ENCODE measurements at places on chromosomes 16 and 17.

- DNase-seq, result no peak
Observed at GRCh38 chr16:88504489-88505404, 51.7 kb downstream of the ZFPM1 start.

DNA sequence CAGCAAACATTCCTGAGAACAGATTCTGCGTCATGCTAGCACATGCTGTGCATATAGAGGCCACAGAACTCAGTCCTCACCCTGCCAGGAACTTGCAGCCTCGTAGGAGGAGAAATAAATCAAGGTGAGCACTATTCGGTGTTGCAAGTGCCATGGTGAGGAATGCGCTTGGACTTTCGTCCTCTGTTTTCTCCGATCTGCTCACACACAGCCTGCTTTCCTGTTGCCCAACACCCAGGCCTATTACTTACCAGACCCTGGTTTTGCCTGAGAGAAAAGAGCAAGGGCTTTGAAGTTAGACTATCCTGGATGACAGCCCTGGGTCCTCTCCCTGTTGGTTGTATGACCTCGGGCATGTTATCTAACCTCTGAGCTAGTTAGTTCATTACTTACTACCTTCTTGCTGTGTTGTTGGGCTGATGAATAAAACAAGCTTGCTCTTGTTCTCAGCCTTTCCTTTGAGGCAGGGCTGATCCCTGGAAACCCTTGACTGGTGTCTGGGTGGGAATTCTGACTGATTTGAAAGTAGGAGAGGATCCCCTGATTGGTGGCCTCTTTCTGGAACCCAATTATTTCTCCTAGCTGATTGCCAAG lies 2.9 kb downstream of the ACSF2 start:
- DNase-seq, result no peak

GRCh38 chr17:75872434-75873351 lies 5.7 kb downstream of the TRIM47 start:
- DNase-seq, result peak; percentile 78

GRCh38 chr16:79001156-79001967 lies 599.2 kb downstream of the MAF start:
- no peak for DNase-seq

DNA sequence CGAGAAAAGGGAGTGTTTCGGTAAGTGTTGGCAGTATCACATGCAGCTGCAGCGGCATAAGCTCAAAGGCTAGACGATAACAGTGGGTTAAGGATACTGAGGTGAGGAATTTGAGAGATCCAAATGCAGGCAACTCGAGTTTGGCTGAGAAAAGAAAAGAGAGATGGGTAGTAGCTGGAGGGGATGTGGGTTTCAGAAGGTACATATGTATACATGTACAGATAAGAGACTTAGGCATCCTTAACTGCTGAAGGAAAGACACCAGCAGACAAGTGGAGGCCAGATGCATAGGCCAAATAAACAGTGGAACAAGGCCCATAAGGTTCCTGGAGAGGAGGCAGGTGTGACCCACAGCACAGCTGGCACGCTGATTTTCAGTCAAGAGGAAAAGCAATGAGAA lies 86.6 kb upstream of the NETO2 start:
- no peak for DNase-seq

DNA sequence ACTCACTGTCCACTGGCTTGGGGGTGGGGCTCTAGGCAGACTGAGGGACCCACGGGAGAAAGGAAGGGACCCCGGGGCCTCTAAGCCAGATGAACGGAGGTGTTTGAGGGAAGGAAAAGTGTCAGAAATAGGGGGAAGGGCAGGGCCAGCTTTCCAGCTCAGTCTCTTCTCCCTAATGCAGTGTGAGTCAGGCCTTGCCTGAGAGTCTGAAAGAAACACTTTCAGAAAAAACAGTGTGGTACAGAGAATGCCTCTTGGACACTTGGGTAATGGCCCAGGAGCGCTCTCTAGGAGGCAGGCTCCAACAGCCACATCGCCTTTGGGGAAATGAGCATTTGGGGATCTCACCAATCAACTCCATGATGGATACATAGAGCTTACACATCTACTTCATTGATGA lies 46.9 kb downstream of the NDEL1 start:
- no peak for DNase-seq

DNA sequence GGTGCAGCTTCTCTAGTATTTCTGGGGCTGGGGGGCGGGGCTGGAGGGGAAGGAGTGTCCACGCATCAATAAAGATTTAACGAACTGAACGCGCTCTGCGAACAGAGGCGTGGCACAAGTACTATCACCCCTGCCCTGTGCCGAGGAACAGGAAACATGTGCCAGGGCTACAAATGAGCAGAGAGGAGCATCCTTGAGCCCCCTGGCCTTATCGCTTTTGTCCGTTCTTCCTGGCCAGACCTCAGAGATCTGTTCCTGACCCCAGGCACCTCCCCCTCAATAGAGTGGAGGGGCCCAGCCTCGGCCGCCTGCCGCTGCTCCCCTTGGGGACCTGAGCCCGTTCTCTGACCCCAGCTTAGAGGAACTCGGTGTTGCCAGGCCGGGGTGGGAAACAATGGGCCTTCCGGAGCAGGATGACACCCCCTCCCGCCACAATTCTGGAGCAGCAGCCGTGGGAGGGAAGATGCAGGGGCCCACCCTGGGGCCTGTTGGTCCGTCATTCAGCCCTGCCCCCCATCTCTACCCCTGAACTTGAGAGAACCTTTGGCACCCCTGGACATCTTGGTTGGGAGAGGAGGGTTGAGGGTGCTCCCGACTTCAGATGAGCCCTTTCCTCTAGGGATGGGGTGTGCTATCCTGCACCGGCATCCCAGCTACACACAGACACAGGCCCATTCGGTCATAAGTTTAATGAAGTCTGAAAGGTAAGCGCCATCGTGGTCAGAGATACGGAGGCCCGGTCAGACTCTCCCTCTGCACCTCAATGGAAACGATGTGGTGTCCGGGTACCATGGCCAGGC lies 1.1 kb downstream of the NAA38 start:
- peak; percentile 57 for DNase-seq

- DNase-seq, result no peak
Observed at GRCh38 chr17:39736319-39737165, 1.2 kb upstream of the GRB7 start.

- no peak for DNase-seq
Observed at GRCh38 chr16:86041215-86041614, 142.3 kb downstream of the IRF8 start.

DNA sequence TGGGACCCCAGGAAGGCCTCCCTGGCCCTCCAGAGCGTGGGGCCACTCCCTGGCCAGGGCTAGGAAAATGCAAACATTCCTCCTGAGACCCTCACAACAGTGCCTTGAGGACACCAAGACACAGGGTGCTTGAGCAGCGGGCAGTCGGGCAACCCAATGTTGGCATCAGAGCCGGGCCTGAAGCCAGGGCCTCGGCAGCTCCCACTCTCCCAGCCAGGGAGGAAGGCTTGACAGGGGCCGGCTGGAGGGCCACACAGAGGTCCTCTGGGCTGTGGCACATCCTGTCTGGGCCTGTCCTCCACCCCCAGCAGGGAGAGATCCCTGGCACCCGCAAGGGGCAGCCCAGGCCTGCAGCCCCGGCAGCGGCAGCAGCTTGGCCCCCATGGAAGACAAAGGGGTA lies 12.3 kb upstream of the KRT17 start:
- DNase-seq, result no peak

DNA sequence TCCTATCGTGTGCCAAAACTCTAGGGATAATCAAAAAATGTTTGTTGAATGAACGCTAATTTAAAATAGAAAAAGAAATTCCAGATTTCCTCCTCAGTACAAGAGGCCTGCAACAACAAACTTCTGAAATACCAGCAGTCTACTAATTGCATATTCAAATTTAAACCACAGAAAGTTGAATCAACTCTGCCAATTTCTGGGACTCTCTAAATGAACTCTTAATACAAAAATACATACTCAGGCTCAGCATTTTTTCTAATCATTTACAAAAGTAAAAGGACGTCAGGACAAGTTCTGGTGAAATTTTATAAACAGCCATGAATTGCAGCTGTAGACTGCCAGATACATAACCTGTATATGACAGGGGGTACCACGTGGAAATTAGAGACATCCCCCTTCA lies 49.0 kb downstream of the KANSL1 start:
- no peak for DNase-seq

DNA sequence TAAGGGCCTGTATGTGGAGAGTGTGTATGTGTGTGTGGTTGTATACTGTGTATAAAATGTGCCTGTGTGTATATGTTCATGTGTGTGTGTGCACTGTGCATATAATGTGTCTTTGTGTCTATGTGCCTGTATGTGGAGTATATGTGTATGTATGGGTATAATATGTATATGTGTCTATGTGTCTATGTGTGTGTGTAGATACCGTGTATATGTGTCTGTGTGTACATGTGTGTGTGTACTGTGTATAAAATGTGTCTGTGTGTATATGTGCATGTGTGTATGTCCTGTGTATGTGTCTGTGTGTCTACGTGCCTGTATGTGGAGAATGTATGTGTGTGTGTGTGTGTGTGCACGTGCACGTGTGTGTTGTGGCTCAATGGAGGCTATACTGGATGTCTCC lies 200.4 kb upstream of the ZFHX3 start:
- DNase-seq, result no peak

GRCh38 chr17:80931421-80932265 lies 60.0 kb upstream of the CHMP6 start:
- DNase-seq, result no peak

DNA sequence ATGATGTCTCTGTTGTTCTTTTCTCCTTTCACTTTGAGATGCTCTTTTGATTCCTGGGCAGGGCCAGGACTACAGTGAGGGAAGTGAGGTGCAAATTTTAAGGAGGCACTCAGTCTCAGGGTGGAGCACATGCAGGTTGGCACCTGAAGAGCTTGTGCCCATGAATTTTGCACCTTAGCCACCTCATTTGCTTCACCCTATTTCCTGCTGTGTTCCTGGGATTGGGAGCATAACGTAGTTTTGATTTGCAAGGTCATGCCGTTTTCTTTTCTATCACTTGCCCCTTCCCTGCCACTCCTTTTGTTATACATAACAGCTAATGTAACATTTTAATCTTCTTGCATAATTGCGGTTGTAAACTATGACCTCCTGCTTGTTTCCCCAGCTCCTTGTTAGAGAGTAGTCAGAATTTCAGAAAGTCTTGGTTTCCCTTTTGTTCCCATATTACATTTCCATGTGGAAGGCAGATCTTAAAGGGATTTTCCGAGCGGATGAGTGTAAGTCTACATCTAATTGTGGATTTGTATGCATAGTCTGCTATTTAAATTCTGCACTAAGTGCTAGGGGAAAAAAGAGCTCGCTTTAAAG lies 9.8 kb downstream of the PMFBP1 start:
- no peak for DNase-seq

GRCh38 chr16:53782148-53782547 lies 78.2 kb downstream of the FTO start:
- no peak for DNase-seq

DNA sequence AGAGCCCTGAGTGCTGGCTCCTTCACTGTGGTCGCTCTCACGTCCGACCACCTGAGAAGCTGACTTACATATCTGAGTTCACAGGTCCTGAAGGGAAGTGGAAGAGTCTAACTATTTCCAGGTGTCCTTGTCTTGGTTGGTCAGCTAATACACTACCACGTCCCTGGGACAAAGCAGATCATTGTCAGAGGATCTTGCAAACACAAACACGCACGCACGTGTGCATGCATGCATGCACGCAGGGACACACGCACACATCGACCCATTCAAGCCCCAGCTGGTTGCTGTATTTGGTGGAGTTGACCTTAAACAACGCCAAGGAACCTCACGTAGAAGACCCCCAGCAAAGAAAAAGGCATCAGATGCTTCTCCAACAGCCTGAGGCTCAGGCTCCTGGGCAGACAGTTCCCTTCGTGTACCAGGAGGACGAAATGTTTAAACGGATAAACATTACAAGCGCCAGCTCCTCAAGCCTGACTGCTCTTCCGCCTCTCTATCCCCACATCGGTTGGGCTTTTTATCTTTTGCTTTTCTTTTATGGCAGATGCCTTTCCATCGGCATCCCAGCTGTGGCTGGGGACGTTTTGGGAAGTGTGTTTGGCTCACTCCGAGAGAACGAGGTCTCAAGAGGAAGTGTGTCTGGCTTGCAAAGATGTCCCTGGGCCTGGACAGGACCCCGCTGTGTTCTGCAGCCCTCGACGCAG lies 95.8 kb downstream of the TBC1D16 start:
- no peak for DNase-seq

DNA sequence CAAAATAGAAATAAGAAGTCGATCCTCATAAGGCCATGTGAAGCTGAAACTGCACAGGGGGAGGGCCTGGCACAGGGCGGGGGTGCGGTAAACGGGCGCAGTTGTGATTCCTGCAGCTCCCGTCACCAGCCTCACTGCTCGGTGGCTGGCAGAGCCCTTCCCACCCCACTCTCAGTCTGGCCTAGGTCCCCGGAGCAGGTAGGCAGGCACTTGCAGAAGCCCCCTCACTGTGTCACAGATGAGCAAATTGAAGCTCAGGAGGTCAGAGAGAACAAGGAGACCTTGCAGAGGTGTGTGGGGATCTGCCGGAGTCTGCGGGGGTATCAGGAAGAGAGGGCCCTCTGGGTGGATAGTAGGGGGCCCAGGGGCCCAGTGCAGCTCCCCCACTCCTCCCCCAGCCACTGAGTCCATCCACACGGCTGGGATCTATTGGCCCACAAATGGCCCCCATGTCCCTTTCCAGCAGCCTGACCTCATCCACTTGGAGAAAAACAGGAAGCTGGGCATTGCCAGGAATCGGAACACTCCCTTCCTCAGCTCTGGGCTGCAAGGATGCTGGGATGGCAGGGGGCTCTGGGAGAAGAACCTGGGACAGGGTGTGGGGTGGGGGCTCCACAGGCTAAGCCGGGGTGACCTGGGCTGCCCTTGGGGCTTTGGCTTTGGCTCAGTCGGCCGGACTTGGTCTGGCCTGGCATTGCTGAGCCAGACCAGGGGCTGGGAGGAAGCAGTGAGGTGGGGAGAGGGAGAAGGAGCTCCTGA lies 21.4 kb upstream of the MAP3K14 start:
- no peak for DNase-seq
